Naive thymus-derived CD8-positive, alpha-beta T cell (primary cell): ENCODE measurements at places on chromosomes 16 and 17.
A peak's percentile ranks its signal among the peaks of the same experiment; 100 is the strongest.

DNA sequence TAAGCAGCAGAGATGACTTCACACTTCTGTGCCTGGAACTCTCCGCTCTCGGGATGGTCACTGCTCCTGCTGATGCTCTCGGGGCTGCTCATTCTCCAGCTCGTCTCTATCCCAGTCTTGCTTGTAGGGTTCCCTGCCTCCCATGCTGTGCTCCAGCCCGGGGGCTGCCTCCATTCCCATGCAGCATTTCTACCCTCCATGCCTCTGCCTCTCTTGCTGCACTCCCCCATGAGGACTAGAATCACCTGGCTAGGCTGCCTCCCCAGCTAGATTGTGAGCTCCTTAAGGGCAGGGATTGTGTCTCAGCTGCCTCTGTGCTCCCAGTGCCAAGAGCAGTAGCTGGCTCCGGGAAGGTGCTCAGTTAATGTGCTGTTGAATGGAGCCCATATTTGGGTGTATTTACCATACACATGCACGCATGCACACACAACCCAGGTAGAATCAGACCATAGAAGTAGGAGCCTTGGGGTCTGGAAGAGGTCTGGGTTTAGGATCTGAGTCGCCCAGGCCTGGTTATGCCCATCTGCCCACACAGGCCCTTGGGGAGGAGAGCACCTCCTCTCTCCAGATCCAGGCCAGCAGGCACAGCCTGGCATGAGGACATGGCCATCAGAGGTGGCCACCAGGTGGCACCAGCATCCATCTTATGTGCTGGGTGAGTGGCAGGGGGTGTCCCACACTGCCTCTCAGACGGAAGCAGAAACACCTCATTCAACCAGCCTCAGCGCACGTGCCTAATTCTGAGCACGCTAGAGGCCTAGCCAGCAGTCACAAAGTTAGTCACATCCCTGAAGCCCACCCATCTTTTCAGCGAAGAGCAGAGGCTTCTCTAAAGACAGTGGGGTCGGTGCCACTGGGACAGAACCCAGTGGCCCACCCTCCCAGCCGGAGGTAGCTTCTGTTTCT, 9.3 kb downstream of the GIT1 start:
- H3K27me3 ChIP-seq = no peaks in the 10 kb centered on the region
- H3K4me1 ChIP-seq = peaks cover 24% of the 10 kb centered on the region
- H3K36me3 ChIP-seq = no peaks in the 10 kb centered on the region
- peak; percentile 84 for DNase-seq

DNA sequence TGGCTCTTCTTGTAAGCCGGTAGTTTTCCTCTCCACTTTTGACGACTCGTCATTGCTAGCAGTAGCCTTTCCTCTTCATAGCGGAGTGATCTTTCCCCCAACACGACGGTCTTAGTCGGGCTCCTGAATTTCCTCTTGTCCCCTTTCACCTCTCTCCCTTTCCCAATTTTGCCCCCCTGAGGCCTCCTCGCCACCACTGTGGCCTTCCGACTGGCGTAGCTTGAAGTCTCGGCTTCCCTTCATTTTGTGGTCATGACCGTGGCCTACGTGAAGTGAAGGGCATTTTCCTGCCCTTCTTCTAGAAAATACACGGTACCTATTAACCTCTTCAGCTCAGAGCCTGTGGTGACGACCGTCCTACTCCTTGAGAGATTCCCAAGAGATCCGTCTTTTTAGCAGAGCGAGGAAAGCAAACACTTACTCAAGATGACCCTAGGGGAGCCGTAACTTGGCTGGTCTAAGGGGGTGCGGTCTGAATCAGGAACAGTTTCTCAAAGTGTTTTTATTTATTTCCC, 787 bp downstream of the PRKAR1A start:
- H3K27ac ChIP-seq = peak overlapping the region; percentile 100
- H3K27me3 ChIP-seq = no peaks in the 10 kb centered on the region
- H3K4me3 ChIP-seq = peak overlapping the region; percentile 100
- DNase-seq = no peak

GRCh38 chr16:85448557-85449190, 164.4 kb upstream of the GSE1 start:
- DNase-seq = peak; percentile 83
- H3K4me1 ChIP-seq = peaks cover 60% of the 10 kb centered on the region
- no peaks in the 10 kb centered on the region for H3K27me3 ChIP-seq
- no peaks in the 10 kb centered on the region for H3K36me3 ChIP-seq

DNA sequence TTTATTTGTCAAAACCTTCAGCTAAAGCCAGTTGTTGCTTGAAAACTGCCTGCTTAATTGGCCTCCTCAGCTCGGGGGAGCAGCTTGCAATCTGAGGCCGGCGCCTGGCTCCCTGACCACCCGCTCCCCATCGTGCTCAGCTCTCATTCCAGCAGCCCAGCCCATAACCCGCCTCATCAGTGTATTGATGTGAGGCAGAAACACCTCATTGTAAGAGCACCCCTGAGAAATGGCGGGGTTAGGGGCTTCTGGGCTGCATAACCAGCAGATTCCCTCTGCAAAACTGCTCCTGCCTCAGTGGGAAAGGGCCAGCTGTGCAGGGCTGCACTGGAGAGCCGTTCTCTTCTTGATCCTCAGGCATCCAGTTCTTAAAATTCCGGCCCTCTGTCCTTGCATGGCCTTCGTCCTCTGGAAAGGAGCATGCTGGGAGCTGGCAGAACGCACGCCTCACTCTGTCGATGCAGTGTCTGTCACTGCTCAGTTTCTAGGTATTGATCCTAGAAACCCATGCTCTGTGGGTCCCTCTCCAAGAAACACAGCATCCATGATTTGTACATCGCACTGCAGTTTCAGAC, 113.8 kb upstream of the CHMP6 start:
- no peak for DNase-seq
- H3K27ac ChIP-seq = peak overlapping the region; percentile 78
- H3K4me1 ChIP-seq = peaks cover 48% of the 10 kb centered on the region
- H3K27me3 ChIP-seq = no peaks in the 10 kb centered on the region
- peaks cover 33% of the 10 kb centered on the region for H3K36me3 ChIP-seq
- H3K4me3 ChIP-seq = peak overlapping the region; percentile 81

- peaks cover 31% of the 10 kb centered on the region for H3K36me3 ChIP-seq
- H3K4me3 ChIP-seq = no peak overlapping the region
- no peaks in the 10 kb centered on the region for H3K27me3 ChIP-seq
- peaks cover 43% of the 10 kb centered on the region for H3K4me1 ChIP-seq
- no peak for DNase-seq
- peak overlapping the region; percentile 90 for H3K27ac ChIP-seq
These were observed 2.3 kb downstream of the TAOK2 start for GRCh38 chr16:29975811-29976511.

GRCh38 chr16:85536073-85536410, 77.1 kb upstream of the GSE1 start:
- no peak for DNase-seq
- peaks cover 3% of the 10 kb centered on the region for H3K36me3 ChIP-seq
- no peak overlapping the region for H3K4me3 ChIP-seq

GRCh38 chr16:71426069-71426879, 15.6 kb downstream of the TLE7 start:
- H3K36me3 ChIP-seq = no peaks in the 10 kb centered on the region
- DNase-seq = no peak
- H3K27me3 ChIP-seq = peaks cover 79% of the 10 kb centered on the region
- H3K4me3 ChIP-seq = peak overlapping the region; percentile 30
- peaks cover 12% of the 10 kb centered on the region for H3K4me1 ChIP-seq

DNA sequence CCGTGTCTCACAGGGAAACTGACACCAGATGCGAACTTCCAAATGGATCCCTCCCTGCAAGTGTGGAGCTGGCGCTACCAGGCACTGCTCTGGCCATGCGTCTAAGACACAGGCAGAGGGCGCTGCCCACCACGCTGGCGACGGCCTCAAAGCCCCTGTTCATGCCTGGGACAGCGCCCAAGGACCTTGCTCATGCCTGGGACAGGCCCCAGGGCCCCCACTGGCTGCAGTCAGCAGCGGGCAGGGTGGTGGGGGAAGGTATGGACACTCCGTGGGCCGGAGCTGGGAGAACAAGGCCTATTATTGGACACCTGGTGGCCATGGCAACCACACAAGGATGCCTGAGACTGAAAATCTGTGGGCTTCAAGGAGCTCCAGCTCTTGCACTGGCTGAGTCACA, 8.8 kb downstream of the ZG16B start:
- H3K4me1 ChIP-seq = peaks cover 55% of the 10 kb centered on the region
- peaks cover 8% of the 10 kb centered on the region for H3K27me3 ChIP-seq
- no peak overlapping the region for H3K4me3 ChIP-seq
- H3K36me3 ChIP-seq = no peaks in the 10 kb centered on the region
- DNase-seq = peak; percentile 57
- peak overlapping the region; percentile 77 for H3K27ac ChIP-seq

- no peaks in the 10 kb centered on the region for H3K36me3 ChIP-seq
- H3K27ac ChIP-seq = no peak overlapping the region
- peaks cover 3% of the 10 kb centered on the region for H3K4me1 ChIP-seq
- no peaks in the 10 kb centered on the region for H3K27me3 ChIP-seq
- H3K4me3 ChIP-seq = no peak overlapping the region
These were observed 8.9 kb downstream of the HID1 start for GRCh38 chr17:74963656-74964055.

DNA sequence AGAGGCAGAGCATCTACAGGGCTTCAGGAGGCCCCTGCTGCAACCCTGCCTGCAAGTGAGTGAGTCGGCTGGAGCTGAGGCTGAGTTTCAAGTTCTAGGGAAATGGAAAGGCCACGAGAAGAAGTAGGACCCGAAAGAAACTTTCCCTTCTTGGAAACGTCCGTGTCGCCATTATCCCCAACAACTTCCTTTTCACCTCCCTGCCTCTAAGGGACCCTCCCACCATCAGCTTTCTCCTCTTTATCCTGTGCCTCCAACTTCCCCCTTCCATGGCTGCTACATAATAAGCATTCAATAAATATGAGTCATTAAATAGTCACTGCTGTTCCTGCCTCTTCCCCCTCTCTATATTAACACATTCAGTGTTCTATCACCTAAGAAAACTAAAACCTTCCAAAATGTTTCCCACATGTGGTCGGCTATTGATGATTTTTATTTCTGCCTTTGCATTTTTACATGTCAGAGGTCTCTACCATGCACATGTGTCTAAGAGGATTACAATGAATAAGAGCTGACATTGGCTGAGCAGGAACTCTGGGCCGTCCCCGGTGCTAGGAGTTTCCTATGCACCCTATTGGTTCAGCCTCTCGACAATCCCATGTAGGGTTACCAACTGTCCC, 115.9 kb upstream of the TNRC6C start:
- H3K36me3 ChIP-seq = no peaks in the 10 kb centered on the region
- no peaks in the 10 kb centered on the region for H3K27me3 ChIP-seq
- peak overlapping the region; percentile 84 for H3K27ac ChIP-seq
- DNase-seq = no peak
- H3K4me1 ChIP-seq = peaks cover 72% of the 10 kb centered on the region

GRCh38 chr16:76906552-76906951, 284.4 kb upstream of the MON1B start:
- no peak for DNase-seq
- no peaks in the 10 kb centered on the region for H3K36me3 ChIP-seq
- H3K27ac ChIP-seq = no peak overlapping the region

DNA sequence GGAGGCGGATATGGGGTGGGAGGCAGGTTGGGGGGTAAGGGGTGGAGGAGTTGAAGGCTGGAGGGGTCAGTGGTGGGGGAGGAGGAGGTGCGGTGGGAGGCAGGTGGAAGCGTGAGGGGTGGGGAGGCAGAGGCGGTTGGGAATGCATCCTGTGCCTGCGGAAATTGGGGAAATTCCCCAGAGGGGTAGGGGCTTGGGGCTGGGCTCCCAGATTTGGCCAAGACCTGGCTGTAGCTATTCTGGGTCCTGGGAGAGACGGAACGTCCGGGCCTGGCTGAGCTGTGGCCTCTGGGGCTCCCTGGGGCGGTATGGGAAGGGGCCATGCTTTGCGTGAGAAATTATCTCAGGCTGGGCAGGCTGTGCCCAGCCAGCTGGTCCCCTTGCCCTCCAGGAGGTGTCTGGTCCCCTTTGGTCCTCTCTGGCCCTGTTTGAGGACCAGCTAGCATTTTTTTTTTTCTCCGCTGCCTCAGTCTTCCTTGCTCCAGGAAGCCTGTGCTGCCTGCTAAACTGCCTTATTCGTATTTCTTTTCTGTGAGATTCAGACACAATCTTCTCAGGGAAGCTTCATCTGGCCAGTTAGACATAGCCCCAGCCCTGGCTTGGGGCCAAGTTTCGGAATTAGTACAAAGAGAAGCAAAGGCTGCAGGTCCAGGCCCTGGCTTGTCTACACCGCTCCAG, 7.3 kb upstream of the TRPV2 start:
- peak overlapping the region; percentile 33 for H3K27ac ChIP-seq
- peaks cover 13% of the 10 kb centered on the region for H3K4me1 ChIP-seq
- no peak for DNase-seq
- H3K4me3 ChIP-seq = peak overlapping the region; percentile 46
- H3K36me3 ChIP-seq = no peaks in the 10 kb centered on the region

DNA sequence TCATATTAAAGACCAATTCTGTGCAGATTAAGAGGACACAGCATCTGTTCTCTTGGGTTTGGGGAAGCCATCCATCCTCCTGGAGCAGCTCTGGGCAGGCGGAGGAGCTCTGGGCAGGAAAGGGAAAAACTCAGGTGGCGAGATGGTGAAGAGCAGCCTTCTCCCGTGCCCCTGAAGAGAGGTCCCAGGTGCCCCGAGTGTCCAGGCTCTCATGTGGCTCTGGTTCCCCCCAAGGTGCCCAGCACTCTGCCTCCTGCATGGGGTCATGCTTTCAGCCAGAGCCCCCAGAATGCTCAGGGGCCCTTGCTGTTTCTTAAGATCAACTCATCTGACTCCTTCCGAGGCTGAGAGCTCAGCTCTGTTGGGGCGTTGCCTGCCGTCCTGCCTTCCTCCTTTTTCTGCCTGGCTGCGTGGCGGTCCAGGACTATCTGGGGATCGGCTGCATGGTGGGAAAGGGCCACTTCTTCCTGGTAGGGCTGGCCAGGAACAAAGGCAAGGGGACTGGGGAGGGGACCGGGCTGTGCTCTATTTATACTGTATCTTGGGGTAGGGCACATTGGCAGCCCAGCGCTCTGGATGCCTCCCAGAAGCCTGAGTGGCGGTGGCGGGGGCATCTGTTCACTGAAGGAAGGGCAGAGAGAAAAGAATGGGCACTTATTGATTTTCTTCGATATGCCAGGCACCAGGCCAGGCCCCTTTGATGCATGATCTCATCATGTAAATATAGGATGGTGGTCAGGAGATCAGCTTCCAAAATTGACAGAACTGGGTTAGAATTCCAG, 103.2 kb upstream of the SDK2 start:
- H3K27ac ChIP-seq = no peak overlapping the region
- H3K4me3 ChIP-seq = no peak overlapping the region
- no peaks in the 10 kb centered on the region for H3K36me3 ChIP-seq
- no peak for DNase-seq
- H3K27me3 ChIP-seq = peaks cover 7% of the 10 kb centered on the region
- no peaks in the 10 kb centered on the region for H3K4me1 ChIP-seq

GRCh38 chr17:3558603-3559269, 1.1 kb upstream of the TRPV3 start:
- H3K27me3 ChIP-seq = peaks cover 6% of the 10 kb centered on the region
- H3K4me3 ChIP-seq = no peak overlapping the region
- peaks cover 6% of the 10 kb centered on the region for H3K4me1 ChIP-seq

DNA sequence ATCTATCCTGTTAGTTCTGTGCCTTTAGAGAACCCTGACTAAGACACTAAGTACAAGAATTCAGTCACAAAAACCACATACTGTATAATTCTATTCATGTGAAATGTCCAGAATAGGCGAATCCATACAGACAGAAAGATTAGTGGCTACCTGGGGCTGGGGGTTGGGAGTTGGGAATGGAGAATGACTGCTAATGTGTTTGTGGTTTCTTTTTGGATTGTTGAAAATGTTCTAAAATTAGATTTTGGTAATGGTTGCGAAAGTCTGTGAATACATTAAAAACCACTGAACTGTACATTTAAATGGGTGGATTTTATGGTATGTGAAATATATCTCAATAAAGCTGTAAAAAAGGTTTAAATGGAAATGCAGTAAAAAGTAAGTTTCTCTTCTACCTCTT, 80.4 kb upstream of the AKTIP start:
- H3K27ac ChIP-seq = no peak overlapping the region
- no peaks in the 10 kb centered on the region for H3K36me3 ChIP-seq
- peaks cover 11% of the 10 kb centered on the region for H3K27me3 ChIP-seq
- H3K4me1 ChIP-seq = no peaks in the 10 kb centered on the region
- H3K4me3 ChIP-seq = no peak overlapping the region
- DNase-seq = no peak
